Vagina (tissue), 2 donors: ENCODE measurements at places on chromosomes 7 and 10.

DNA sequence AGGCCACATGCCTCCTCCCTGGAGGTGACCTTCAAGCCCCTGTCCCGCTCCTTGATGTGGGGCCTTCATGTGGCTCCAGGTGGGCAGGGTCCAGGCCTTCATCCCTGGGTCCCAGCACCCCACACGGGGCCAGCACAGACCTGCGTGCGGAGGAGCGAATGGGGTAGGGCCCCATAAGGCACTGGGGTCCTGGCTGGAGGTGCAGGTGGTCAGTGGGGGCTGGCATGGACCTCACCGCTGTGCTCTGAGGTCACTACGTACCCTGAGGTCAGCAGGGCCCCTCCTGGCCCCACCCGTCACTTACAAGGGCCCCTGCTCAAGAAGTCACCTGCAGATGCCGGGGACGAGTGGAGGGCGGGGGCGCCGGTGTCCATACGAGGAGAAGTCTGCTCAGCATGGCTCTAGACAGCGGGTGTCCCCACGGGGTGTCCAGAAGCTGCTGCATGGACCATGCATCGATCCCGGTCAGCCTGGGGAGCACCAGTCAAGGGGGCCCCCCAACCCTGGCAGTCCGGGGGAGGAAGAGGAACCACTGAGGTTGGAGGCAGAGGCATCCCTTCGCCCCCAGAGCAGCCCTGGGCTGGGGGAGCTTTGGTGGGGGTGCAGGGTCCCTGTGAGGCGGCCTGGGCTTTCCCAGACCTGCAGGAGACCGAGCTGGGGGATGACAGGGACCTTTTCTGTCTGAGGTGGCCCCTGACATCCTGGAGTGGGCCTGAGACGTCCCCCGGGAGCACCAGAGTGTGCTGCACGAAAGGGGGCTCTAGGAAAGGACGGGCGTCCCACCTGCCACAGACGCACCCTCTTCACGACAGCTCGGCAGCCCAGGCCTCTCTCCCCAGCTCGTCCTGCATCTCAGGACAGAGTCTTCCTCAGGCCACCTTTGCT, 34.6 kb downstream of the UNCX start:
- DNase-seq, result no peak

- DNase-seq, result no peak
Observed at GRCh38 chr7:365593-365992, 75.6 kb downstream of the FOXL3 start.

GRCh38 chr7:23539494-23539907, 7.7 kb upstream of the TRA2A start:
- no peak for DNase-seq

DNA sequence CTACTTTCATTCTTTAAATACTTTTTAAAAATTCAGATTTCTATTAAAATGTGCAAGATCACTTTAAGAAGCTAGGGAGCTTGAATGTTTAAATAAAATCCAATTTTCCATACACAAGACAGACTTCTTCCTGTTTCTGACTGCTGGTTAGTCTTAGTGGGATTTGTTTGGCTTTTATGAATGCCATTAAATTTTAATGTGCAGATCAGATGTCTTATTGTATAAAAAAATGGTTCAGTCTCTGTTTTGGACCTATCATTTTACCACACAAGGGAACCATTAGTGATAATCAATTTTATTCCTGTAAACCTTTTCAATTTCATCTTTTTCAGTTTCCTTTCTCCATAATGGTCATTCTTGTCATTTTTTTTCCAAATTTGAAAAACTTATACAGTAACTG, 63.2 kb downstream of the VCL start:
- DNase-seq, result no peak

GRCh38 chr7:159035571-159036073, 109.0 kb downstream of the VIPR2 start:
- no peak for DNase-seq

DNA sequence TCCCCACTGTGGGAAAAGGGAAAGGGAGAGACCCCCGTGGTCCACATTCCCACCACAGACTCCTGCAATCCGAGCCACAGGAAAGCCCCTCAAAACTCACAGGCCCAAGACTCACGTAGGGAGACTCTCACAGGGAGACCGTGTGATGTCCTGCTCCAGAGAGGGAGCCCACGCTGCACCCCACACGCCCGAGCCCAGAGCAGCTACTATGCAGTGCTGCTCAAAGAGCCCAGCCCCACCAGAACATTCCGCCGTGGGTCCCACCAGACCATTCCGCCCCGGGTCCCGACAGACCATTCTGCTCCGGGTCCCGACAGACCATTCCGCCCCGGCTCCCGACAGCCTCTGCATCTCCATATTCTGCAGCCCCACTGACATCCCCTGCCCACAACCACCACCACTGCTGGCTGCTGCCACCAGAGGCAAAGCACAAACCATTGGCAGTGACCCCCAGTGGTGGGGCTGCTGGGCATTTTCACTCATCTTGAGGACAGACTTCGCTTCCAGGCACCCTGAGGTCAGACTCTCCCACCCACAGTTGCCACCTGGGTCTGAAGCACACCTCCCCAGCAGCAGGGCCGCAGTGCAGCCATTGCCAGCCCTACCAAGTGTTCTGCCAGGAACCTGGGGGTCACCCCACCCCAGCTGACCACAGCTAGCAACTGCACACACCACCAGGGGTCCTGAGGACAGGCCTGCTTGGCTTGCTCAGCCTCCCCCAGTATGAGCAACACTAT, 625.4 kb upstream of the FOXK1 start:
- peak; percentile 96 for DNase-seq

DNA sequence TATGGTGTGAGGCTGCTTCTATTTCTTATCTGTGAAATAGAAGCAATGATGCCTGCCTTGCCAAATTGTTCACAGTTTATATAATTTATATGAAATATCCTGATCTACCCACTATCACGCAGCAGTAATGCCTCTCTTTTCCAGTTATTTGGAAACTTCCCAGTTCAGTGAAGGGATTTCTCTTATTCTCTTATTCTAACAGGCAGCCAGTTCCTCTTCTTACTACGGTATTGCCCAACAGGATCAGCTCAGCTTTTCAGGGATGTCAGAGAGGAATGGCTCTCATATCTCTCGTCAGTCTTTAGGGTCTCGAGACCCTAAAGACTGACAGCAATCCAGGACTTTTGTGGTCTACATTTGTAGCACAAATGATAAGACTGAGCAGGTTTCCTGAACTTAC, 215.6 kb downstream of the CREB5 start:
- DNase-seq, result no peak

GRCh38 chr7:106312099-106312871, 27.5 kb upstream of the NAMPT start:
- DNase-seq, result no peak

- DNase-seq, result no peak
Observed at GRCh38 chr7:44796034-44796503, 412 bp upstream of the PPIA start.

DNA sequence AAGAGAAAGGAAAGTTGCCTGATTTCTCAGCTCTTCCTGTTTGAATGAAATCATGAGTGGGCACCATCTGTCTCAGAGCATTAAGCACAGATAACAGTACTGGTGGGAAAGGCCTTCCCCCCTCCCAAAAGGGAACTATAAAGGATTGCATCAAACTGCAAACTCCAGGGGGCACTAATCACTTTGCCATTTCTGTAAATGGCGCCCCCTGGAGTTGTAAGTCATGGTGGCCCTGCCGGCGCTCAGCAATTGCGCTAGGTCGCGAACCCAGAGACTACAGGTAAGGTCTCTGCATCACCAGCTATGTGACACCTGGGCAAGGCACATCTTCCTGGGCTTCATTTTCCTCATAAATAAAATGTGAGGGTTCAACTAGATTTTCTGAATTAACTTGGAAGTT, 11.1 kb downstream of the LRRC4 start:
- DNase-seq, result no peak

GRCh38 chr10:131019696-131020095, 291.8 kb downstream of the TCERG1L start:
- no peak for DNase-seq

GRCh38 chr10:86044029-86044428, 322.6 kb downstream of the GRID1 start:
- DNase-seq, result no peak

- DNase-seq, result no peak
Observed at GRCh38 chr10:24363070-24363469, 154.1 kb downstream of the KIAA1217 start.

- DNase-seq, result no peak
Observed at GRCh38 chr7:96836456-96836855, 126.8 kb upstream of the SEM1 start.

DNA sequence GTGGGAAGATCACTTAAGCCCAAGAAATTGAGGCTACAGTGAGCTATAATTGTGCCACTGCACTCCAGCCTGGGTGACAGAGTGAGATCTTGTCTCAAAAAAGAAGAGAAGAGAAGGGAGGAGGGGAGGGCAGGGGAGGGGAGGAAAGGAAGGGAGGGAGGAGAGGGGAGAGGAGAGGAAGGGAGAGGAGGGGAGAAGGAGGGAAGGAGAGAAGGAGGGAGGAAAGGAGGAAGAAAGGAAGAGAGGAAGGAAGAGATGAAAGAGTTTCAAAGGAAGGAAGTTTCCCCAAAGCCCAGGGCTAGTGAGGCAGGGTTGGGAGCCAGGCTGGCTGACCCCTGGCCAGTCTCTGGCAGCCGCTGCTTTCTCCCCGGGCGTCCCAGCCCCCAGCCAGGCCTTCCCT, 32.6 kb downstream of the EPHB4 start:
- no peak for DNase-seq

DNA sequence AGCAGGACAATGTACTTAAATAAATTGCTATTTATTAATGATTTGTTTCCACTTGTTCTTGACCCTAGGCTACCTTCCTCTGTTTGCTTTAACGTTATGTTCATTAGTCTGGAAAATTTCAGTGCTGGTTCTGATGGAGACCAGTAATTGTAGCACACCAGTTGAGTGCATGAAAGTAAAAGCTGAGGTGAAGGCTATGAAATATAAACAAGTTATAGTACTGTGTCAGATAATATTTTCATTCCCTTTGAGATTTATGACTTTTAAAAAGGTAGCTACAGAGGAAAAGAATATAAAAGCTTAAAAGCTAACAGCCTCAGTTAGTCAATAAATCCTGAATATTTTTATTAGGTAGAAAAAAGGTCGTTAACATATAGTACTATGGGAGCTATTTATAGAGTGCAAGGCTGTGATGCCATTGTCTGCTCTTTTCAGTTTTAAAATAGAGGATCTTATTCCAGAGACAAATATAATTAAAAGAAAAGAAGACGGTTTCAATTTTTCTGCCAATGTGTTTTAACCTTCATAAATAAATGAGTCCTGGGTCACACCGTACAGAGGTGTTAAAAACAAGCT, 351.8 kb upstream of the ETV1 start:
- DNase-seq, result no peak

- peak; percentile 94 for DNase-seq
Observed at GRCh38 chr10:86292462-86293395, 73.9 kb downstream of the GRID1 start.

- no peak for DNase-seq
Observed at GRCh38 chr10:62733654-62734293, 70.7 kb upstream of the ADO start.

GRCh38 chr10:92742331-92743228, 52.8 kb downstream of the HHEX start:
- DNase-seq, result no peak

- DNase-seq, result no peak
Observed at GRCh38 chr10:91339729-91340128, 70.4 kb upstream of the HECTD2 start.

GRCh38 chr10:97542169-97543024, 30.2 kb upstream of the ANKRD2 start:
- peak; percentile 98 for DNase-seq

DNA sequence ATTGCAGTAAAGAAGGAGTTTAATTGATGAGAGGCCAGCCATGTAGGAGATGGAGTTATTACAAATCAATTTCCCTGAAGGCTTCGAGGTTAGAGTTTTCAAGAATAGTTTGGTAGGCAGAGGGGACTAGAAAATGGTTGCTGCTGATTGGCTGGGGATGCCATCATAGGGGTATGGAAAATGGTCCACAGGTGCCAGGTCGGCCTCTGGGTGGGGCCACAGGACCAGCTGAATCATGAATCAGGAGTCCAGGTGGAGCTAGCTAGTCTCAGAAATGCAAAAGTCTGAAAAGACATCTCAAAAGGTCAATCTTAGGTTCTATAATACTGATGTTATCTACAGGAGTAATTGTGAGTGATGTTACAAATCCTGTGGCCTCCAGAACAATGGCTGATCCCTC, 714.0 kb upstream of the GHITM start:
- DNase-seq, result no peak

GRCh38 chr7:48084727-48085432, 4.2 kb upstream of the UPP1 start:
- DNase-seq, result no peak

GRCh38 chr10:79610601-79611191, at the start of gene SFTPA1:
TSS of gene SFTPA1 (plus strand) at chr10:79610939. CDS start at chr10:79611826, 887 bp downstream.
- DNase-seq, result no peak

DNA sequence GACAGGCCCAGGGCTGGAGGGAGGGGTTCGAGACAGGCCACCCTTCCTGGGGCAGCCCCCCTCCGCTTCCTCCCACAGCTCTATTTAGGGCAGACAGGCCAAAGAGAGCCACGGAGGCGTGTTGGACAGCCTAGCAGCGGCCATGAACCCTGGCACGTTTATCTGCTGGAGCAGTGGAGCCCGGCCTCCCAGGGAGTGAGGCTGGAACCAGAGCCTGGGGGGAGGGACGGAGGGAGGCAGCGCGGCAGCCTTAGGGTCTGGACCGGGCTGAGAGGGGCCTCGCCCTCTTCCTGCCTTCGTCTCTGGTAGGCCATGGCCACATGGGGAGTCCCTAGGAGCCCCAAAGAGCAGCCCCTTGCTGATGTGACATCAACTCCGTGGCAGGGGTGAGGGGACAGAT, 17.1 kb downstream of the UNCX start:
- DNase-seq, result no peak

- peak; percentile 94 for DNase-seq
Observed at GRCh38 chr7:55066524-55066923, 47.7 kb downstream of the EGFR start.

DNA sequence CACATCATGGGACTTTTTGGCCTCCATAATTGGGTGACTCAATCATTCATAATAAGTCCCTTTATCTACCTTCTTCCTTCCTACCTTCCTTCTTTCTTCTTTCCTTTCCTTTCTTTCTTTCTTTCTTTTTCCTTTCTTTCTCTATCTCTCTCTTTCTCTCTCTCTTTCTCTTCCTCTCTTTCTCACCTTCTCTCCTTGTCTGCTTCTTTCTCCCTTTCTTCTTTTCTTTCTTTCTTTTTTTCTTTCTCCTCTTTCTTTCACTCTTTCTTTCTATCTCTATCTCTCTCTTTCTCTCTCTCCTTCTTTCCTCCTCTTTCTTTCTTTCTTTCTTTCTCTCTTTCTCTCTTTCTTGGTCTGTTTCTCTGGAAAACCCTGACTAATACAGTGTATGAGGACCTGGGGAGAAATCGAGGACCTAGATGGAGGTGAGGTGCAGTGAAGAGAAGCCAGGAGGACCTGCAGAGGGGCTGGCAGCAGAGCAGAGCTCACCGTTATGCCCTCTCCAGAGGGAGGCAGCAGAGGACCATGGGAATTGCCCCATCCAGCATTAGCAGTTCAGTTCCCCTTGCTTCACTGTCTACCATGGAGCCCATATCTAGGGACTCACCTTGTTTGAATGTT, 52.7 kb upstream of the BTRC start:
- DNase-seq, result no peak

DNA sequence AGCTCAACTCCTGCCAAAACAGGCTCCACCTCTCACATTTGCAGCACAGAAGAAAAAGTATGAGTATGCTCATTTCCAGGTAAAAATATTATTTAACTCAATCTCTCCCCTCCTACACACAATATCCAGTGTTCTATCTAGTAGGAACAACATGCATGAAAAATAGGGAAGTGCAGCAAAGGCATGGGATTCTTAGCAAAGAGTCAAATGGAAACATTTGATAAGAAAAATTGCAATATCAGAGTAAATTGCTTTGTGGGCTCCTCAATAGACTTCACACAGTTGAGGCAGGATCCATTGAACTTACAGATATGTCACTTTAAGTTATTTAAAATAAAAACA, 150.9 kb downstream of the ANK3 start:
- DNase-seq, result no peak
